ENCODE measurements at places on chromosomes 7 and 10.
A peak's percentile ranks its signal among the peaks of the same experiment; 100 is the strongest.

- DNase-seq: no peak
Measured at GRCh38 chr10:128861018-128861901, 605.8 kb upstream of the MGMT start.

DNA sequence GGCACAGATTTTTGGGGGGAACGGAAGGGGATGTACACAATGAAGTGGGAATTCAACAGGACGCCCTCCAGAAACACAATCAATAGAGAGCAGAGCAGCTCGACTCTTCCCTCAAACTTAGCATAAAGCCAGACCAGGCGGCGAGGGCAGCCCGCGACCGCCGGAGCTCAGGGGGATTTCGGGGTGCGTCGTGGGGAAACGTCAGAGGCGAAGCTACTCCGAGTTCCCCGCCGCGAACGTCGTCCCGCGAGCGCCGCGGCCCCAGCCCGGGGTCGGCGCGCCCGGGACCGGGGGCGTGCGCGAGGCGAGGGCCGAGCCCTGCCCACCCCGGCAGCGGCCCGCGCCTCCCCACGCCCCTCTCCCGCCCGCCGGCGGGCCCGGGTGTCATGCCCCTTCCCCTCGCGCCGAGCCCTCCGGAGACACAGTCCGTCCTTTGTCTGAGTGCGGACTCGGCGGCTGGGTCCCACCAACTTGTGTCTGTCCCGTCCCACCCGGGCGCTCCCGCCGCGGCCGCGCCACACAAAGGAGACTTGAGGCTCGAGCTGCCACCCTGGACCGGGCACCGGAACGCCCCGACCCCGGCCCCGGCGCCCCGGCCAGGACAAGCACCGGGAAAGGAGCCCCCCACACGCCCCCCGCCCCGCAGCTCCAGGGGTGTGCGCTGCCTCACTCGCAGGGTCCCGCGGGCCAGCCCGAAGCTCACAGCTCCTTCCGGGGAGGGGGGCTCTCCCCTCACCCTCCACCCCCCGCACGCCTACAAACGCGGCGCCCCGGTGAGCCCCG, 634 bp downstream of the EZH2 start:
- no peak for DNase-seq

- no peak for DNase-seq
Measured at GRCh38 chr7:24817339-24817738, 60.1 kb upstream of the GSDME start.

DNA sequence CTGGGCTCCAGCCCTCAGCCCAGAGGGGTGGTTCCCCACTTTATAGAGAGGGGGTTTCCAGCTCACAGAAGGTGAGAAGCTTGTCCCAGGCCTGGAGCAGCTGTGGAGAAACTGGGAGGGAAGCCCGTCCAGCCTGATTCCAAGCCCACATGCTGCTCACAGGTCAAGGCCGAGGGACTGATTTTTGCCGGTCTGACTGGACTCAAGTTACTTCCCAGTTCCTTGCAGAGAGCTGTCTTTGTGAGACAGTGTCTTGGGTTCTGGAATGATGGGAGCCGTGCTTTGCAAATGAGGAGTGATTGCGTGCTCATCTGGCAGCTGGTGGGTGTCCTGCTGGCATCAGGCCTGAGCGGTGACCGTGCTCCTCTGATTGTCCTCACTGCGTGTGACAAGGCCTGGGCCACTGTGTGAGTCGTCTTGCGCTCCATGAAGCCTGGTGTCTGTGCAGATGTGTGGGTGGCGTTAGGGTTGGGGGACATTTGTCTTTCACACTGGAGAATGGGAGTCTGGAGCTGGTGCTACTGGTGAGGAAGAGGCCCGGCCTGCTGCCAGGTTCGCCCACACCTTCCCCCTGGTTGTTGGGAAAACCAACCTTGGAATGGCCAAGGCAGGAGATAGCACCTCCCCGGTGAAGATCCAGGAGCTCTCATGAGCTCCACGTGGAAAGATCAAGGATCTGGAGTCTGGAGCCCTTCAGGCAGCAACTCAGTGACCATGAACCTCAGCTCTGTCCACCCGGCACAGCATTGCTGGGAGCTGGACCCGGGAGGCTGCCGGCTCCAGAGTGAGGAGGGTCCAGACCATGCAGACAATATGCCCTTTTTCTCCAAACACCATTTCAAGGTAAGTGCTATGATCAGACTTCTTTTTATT, 129.6 kb downstream of the SMURF1 start:
- DNase-seq: no peak

GRCh38 chr10:77391605-77392235, 245.9 kb downstream of the KCNMA1 start:
- peak; percentile 91 for DNase-seq

Measured in HT1080 (cell line).